ENCODE measurements at places on chromosomes 3 and 15.

GRCh38 chr15:89822951-89823711 lies 8.5 kb upstream of the ANPEP start:
- no peak for DNase-seq

DNA sequence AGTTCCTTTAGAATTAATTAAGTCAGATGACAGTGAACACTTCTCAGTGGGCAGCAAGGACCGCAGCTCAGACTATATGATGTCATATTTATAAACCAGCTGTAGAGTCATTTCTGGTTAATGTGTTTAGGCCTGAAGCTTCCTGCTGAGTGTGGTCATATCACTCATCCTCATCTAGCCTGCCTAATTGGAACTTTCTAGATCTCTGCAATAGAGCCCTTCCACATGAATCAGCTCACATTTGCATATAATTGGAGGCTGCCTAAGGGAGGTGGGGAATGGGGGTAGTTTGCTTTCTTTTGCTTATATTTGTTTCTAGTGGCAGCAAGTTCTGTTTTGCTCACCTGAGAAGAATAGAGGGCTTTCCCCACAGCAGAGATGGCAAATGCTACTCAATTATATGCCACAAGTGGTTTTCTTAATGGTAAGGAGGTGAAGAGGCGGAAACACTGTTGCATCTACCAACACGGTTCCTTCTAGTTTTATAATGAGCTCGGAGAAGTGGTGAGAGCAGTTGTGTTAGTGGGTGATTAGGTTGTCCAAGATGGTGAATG lies 148.1 kb downstream of the KLHL25 start:
- peak; percentile 15 for DNase-seq

DNA sequence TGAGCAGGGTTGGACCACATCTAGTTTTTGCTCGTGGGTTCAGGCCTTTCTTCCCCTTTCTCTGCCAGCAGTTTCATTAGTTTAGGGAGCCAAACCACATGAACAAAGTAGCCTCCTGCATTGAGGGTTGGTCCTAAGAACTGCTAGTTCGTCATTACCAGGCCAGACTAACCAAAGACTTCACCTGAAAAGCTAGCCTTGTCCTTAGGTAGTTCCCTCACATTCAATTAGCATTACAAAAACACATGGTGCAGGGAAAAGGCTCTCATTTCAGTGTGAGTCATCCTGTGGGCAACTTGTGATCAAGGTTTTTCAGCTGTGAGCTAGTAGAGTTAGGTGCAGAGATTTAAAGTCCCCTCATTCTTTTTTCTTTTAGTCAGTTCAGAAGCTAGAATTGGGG lies 279.3 kb upstream of the CTNNB1 start:
- no peak for DNase-seq

- DNase-seq: no peak
These were observed 68.0 kb downstream of the SLTM start for GRCh38 chr15:58865425-58865880.

DNA sequence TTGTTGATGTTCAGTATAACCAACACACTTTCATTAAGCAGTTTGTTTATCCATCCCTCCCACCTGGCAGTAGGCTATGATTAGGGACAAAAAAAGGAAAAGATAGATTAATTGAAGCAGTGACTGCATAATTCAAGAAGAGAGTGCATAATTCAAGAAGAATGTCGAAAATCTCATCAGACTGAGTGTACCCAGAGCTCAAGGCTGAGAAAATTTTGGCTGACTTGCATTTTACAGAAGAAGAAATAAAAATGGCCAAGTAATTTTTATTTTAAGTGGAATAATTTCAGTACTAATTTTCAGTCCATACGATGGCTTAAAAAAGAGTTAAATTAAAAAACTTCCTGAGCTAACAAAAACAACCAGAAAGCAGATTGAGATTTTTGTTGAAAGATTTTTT lies 145.4 kb upstream of the LRRFIP2 start:
- no peak for DNase-seq

- no peak for DNase-seq
These were observed 20.1 kb downstream of the TMEM108 start for GRCh38 chr3:133058243-133058642.

GRCh38 chr3:42070524-42070923 lies 20.6 kb upstream of the TRAK1 start:
- no peak for DNase-seq

GRCh38 chr15:53709821-53710220 lies 49.6 kb downstream of the WDR72 start:
- DNase-seq: no peak

DNA sequence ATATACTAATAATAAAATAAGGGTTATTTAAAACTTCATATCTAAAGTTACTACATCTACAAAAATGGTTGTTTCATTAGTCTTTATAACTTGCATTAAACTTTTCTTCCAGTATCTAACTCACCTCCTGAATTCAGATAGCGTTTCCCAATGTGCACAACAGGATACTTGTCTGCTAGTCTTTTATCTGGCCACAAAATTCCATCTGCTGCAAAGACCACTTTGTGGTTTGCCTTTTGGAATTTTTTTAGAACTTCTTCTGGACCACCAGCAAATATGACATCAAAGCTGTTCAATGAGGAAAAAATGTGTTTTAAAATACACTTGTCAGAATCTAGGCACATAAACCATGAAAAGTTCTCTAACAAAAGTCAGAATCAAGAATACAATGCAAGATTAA lies 50.8 kb downstream of the PLOD2 start:
- DNase-seq: no peak

DNA sequence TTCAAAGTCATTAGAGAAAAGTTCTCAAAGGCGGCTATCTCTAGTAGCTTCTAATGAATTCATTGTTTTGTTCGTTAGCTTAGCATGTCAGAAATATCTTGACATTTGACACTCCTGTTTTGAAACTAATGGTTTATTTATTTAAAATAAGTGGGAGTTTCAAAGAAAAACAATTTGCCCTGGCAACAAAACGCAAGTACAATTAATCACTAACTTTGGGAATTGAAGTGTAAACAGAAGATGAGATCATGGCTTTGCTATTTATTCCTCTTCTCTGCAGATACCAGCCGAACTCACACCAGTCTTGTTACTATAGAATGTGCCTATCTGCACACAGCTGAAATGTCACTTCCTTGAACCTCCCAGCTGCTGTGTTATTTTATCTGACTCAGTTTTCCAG lies 27.5 kb downstream of the MASP1 start:
- DNase-seq: no peak

DNA sequence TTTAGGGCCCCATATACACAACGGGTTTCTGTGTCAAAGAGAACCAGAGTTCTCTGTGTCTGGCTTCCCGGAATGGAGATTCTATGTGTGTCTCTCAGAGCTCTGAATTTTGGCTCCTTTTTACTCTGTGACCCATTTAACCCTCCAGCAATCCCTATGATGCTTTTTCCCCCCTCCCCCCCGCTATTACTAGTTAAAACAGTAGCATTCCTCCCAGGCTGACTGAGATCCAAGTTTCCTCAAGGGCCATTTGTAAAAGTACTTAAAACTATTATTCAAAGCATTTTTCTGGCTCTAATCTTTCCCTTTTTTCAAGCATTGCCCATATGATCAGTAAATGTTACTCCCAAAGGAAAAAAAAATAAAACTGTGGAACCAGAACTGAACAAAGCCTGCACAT lies 6.6 kb upstream of the STAC start:
- DNase-seq: no peak

DNA sequence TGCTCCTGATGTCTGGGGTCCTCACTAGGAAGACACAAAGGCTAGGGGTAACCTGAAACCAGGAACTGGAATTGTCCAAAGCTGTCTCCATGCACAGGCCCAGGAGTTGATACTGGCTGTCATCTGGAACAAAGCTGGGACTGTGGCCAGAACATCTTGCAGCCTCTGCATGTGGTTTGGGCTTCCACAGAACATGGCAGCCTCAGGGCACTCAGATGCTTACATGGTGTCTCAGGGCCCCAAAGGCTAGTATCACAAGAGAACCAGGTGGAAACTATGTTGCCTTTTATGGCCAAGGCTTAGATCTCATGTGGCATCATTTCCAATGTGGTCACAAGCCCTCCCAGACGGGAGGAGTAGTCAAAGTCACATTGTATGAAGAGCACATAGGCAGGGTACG lies 335.2 kb upstream of the TRIM42 start:
- DNase-seq: no peak

- DNase-seq: no peak
These were observed 2.4 kb upstream of the RPUSD3 start for GRCh38 chr3:9846231-9846630.

- no peak for DNase-seq
These were observed 801 bp upstream of the NGRN start for GRCh38 chr15:90264671-90265070.

GRCh38 chr15:78010067-78010466 lies 67.4 kb downstream of the TBC1D2B start:
- no peak for DNase-seq

GRCh38 chr3:87420171-87420570 lies 143.8 kb upstream of the POU1F1 start:
- DNase-seq: no peak

DNA sequence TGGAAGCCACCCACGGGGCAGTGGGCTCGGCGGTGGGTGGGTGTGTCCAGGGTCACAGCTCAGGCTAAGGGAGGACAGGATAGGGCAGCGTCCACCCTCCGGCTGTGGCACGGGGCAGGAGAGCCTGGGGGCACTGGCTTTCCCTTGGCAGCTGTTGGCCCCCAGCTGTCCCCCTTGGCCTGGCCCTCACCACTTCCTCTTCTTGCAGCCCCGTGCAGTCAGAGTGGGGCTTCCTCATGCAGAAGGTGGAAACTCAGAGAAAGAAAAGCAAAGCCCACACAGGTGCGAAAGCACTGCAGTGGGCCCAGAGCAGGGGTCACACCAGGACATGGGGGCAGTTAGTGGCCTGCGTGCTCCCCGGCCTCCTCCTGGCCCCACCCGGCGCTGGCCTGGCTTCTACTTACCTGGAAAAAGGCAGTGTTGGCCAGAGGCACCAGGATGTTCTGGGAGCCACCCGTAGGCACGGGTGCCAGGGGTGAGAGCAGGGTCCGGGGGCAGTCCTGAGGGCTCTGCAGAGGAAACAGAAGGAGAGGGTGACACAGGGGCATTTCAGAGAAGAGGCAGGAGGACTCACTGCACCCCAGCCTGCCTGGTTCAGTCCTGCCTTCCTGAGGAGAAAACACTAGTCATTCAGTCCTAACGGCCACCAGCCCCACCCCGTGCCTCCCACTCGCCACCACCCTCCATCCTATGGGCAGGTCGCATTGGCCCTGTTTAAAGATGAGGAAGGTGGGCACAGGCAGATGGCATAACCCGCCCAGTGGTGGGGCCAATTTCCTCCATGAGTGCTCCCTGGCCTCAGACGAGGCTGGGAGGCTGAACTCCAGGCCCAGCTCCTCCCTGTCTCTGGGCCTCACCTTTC lies 28.3 kb downstream of the PLXND1 start:
- DNase-seq: no peak

DNA sequence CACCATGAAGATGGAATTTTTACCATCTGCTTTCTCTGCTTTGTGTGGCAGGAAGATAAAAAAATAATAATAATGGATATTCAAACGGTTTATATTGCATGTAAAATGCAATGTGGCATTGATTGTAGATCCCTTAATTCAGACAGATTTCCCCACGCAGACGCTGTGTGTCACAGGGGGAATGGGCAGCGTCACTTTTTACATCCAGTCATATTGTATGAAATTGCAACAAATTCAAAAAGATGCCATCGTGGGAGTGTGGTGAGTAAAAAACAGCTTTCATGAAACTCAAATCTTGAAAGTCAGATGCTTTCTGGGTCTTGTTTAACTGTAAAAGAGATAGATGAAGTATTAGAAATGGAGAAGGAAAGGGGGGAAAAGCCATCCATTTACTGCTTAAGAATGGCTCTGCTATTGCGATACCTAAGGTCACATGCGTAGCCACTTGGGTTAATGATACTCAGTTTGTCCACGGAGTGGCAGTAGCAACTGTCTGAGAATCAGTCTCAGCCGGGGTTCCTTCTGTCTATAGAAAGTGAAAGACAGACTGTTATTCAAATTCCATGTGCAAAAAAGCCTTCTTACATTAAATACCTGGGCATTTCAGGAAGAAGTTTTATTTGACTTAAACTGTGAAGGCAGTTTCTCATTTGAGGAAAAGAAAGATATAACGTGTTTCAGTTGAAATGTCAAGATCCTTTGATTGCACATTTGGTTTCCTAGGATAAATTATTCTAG lies 28.5 kb downstream of the BTD start:
- peak; percentile 39 for DNase-seq

- DNase-seq: no peak
These were observed 12.9 kb upstream of the PRC1 start for GRCh38 chr15:91007266-91007665.

DNA sequence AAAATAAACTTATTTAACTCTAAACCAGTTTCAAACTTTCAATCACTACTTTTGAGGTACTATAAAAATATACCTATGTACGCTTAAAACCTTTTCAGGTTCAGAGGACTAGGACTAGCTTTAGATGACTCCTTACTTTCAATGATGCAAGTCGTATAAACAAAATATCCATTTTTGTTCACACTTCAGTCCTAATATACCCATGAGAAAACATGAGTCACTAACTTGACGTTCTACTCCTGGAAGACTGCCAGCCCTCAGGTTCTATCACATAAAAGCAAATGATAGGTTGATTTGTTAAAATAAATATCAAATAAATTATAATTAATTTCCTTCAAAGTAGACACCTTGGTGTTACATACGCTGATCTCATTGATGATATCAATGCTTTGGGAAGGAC lies 10.6 kb upstream of the P3H2 start:
- no peak for DNase-seq

DNA sequence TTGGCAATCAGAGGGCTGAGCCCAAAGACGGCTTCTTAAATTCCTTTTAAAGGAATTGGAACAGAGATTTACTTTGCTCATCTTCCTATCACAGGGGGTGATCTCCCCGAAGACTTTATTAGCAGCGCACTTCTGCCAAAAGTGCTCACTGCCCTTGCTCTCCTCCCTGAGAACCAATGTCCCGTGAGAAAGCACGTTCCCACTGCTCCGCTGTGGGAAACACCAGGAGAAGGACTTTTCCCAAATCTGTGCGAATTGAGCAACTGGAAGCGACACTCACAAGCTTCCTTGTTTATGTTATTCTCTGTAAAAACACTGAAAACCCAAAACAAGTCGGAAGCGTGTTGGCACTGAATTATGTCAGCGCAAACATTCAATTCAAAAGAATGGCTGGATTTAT lies 670.8 kb upstream of the NR2F2 start:
- DNase-seq: no peak

- no peak for DNase-seq
These were observed 619.8 kb upstream of the KCNMB2 start for GRCh38 chr3:177916461-177916860.

DNA sequence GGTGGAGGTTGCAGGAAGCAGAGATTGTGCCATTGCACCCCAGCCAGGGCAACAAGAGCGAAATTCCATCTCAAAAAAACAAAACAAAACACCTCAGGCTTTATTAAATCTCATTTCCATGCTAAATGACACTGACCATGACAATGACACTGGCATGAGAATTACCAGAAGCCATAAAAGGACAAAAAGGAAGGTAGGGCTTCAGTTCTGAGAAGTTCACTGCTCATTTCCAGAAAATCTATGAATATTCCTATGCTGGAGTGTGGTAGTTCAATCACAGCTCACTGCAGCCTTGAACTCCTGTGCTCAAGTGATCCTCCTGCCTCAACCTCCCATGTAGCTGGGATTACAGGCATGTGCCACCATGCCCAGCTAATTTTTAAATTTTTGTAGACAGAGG lies 44.7 kb downstream of the PCNP start:
- DNase-seq: no peak
